ENCODE measurements at places on chromosomes 5 and 9.

DNA sequence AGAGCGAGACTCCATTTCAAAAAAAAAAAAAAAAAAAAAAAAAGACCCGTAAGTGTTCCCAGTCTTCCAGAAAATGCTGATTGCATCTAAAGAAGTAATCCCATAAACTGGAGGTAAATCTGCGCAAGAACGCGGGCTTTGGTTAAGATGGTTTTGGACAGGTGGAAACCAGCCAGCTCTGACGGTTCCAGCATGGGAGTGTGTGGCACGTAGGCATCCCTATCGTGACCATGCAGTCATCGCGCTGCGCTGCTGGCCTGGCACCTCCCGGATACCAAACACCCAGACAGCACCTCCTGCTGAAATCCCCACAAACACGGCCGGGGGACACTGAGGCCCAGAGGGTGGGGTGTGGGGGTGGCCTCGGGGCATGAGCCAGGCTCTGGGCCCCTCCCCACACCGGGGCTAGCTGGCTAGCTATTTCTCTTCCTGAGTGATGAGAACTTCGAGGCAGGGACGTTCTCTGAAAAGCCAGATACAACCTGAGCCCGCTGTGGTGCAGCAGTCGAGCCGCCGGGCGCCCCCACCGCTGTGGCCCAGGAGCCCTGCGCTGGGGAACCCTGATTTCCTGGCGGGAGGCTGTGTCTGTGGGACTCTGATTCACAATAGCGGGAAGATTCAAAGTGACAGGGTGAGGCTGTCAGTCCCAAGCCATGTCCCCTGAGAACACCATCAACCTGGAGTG is 32.2 kb upstream of the NOTCH1 start:
- peak; percentile 29 for DNase-seq

DNA sequence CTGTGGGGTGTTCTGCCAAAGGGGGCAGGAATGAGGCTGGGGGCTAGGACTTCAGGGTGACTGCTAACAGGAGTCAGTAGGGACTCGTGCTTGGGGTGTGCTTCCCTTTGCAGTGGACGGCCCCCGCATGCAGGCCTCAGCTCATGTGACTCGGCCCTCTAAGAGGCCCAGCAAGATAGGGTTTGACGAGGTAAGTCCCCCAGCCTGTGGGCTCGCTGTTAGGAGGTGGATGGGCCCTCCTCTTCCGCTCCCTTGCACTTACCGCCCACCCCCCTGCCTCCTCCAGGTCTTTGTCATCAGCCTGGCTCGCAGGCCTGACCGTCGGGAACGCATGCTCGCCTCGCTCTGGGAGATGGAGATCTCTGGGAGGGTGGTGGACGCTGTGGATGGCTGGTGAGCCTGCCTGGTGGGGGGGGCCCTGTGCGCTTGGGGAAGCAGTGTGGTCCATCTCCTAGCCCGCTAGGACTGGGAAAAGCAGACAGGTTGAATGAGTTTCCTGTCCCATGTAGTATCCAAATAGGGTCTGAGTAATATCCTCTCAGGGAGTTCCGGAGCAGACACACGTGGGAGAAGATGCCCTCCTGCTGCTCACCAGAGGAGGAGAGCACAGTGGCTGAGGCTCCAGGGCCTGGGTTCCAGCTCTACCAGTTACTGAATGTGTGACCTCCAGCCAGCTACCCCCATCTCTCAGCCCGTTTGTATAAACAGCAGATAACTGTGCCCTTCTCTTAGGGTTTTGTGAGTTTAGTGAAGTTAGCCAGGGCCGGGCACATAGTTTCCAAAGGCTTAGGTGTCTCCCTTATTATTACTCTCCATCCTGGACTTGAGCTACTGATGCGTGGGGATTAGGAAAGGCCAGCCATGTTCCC is 8.2 kb downstream of the CERCAM start:
- DNase-seq, result no peak

DNA sequence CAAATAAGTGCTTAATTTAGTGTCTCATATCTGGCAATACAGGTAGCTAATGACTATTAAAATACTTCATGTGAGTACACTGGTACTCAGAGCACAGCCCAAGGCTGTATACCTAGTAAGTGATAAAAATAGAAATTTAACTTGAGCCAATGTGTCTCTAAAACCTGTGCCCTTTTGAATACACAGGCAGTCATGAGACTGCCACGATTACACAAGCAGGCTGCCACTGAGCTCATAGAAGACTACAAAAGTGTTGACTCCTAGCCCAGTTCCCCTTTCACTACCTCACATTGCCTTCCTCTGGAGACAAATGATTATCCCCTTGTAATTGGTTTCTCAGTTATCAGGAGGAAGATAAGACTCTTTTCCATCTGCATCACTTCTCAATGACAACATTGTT is 66.3 kb upstream of the PAPPA start:
- no peak for DNase-seq

- peak; percentile 28 for DNase-seq
Measured at GRCh38 chr9:115118879-115119218, 892 bp upstream of the TNC start.

- no peak for DNase-seq
Measured at GRCh38 chr9:127742435-127743088, 7.5 kb upstream of the TOR2A start.

- no peak for DNase-seq
Measured at GRCh38 chr9:95627802-95628201, 111.0 kb upstream of the PTCH1 start.
